Foreskin melanocyte (primary cell): ENCODE measurements at places on chromosomes 5 and 9.

DNA sequence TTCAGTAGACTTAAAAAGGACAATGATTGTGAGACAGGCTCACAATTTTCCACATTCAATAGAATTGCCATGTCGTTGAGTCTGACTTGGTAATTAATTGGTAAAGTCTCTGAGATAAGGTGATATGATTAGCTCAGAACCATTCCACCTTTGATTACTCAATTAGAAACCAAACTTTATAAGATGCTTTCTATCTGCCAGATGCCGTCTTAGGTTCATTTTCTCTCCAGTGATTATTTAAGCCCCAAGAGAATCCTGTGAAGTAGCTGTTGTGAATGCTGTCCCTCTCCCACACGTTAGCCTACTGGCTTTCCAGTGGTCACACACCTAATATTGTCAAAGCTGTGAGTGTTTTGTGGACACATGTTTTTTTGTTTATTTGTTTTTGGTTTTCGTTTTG, 528.9 kb upstream of the ZNF462 start:
- DNase-seq, result no peak

DNA sequence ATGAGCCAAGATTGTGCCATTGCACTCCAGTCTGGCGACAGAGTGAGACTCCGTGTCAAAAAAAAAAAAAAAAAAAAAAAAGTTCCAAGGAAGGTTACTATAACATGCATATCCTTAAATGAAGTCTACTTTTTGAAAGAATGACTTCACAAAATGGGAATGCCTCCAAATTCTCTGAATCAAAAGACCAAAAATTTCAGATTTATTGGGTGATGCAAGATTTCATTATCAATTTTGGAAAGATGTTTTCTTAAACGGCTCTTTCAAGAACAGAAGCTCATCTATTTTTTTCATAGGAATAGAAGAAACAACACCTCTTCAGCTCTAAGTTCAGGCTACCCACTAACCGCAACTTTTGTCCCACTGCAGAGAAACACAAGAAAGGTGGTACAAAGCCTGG, 69.9 kb downstream of the AUH start:
- no peak for DNase-seq

- no peak for DNase-seq
These were observed 103.1 kb downstream of the PAM start for GRCh38 chr5:102858221-102858620.

DNA sequence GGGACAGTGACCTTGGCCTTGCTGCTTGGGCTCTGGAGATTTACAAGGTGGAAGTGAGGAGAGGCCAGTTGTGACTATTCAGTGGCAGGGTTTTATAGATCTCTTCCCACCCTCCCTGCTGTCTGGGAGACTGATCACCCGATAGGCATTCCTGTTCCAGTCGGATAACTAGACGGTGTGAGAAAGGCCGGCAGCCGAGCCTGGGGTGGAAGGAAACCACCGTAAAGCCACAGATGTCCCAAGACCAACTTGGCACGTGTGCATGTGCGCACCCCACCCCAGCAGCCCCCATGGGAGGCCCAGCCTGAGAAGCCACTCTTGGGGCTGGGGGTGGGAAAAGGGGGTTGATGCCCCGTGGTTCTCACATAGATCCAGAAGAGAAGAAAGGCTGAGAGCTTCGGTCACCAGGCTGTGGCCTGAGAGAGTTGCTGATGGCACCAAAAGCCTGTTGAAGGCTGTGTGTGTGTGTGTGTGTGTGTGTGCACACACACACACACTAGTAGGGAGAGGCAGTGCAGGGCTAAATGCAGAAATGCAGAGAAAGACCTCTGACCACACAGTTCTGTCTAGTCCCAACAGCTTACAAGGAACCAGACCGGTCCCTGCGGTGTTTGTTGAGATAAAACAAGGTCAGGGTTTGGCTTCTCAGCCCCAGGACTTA, 225.8 kb downstream of the FANCC start:
- no peak for DNase-seq

GRCh38 chr5:167765352-167765751, 526.1 kb upstream of the WWC1 start:
- DNase-seq, result no peak

DNA sequence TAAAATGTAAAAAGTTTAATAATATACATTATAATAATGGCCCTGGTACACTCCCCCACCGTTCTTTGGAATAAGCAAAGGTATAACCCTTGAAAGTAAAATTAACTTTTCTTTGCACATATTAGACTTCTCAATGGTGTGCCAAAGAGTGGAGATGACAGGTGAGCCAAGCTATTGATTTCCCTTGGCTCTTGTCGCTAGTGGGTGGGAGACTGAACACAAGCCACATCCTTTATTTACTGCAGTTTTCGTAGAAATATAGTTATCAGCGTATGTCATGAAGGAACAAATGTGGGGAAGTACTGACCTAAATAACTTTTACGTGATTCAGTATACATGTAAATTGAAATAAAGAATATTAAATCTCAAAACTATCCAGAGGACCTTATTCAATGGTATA, 549.3 kb downstream of the RAB3C start:
- DNase-seq, result no peak

DNA sequence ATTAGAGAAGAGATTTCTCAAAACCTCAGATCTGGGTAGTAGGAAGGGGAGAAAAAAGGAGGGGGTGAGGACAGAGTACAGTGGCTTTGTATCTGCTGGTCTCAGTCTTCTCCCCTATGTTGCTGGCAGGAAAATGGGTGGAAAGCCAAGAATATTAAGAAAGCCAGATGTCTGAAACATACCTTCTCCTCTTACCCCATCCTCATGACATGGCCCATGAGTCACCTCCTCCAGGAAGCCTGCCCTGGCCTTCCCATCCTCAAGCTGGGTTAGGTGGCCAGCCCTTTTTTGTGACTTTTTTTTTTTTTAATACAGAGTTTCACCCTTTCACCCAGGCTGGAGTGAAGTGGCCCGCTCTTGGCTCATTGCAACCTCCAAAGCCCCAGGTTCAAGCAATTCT, 61.8 kb downstream of the ABCA1 start:
- DNase-seq, result no peak

GRCh38 chr9:126953041-126953809, 38.6 kb downstream of the RALGPS1 start:
- no peak for DNase-seq

GRCh38 chr5:151434570-151435237, 12.7 kb upstream of the SLC36A1 start:
- no peak for DNase-seq

GRCh38 chr5:135189024-135189423, 155.0 kb upstream of the PITX1 start:
- no peak for DNase-seq

- no peak for DNase-seq
These were observed 119.6 kb downstream of the SGCD start for GRCh38 chr5:156446526-156446925.
